ENCODE measurements at places on chromosomes 6 and 20. TPM values are rescaled to one million over a fixed set of nuclear protein-coding genes. Genes with fewer than 3 reads are reported as not detected.

The CLIC5 gene
- 2.7 TPM for total RNA-seq

The SPAG4 gene
- total RNA-seq: 21.6 TPM

The CRISP2 gene
- total RNA-seq: 197 TPM

The GPANK1 gene
- 46.1 TPM for total RNA-seq

The C6orf163 gene
- total RNA-seq: 17.4 TPM

The HLA-DMB gene
- 4.9 TPM for total RNA-seq
